DMS153 (cell line): ENCODE measurements at places on chromosomes 12 and 14.

GRCh38 chr12:81330480-81330879 lies 252.6 kb downstream of the ACSS3 start:
- no peak for DNase-seq

DNA sequence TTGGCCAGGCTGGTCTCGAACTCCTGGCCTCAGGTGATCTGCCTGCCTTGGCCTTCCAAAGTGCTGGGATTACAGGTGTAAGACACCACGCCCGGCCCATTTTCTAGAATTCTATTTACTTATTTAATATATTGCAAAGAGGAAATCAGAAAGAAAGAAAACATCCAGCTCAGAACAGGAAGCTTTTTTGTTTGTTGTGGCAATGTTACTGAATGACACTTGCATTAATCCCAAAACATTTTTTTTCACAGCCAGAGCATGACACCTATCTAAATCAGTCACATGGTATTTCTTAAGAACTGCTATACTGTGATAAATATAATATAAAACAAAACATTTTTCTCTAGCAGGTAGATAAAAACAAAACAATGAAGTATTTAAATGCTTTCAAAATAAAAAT lies 12.6 kb downstream of the CFL2 start:
- no peak for DNase-seq

DNA sequence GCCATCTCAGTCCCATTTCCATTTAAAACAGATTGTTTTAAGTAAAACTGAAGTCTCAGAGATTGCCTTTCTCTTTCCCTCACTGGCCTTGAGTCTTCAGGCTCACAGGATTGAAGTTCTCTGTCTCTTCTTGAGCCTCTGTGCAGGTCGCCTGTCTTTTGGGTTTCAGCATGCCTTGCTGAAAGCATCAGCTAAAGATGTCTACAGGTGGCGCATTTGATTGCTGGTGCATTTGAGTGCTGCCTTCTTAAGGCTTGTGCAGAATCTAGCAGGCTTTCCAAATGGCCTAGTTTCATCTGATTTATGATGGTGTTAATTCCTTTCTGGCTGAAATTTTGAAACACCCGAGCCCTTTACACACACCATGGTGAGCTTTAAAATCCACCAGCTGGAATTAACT lies 1062.2 kb upstream of the FBXO33 start:
- no peak for DNase-seq

GRCh38 chr12:48957141-48958048 lies at the start of gene ARF3:
Gene ARF3, minus strand, starts transcription at chr12:48957487. Its CDS starts 16,392 bp downstream, at chr12:48941095.
- peak; percentile 89 for DNase-seq
